ENCODE measurements at places on chromosomes 1 and 21. TPM values are rescaled to one million over a fixed set of nuclear protein-coding genes. Genes with fewer than 3 reads are reported as not detected.

The AMPD1 gene
- total RNA-seq: not detected

The SHCBP1L gene
- total RNA-seq: not detected

The MYBPH gene
- not detected for total RNA-seq

The ZC3H11A gene
- 81.1 TPM for total RNA-seq

The LYPD8 gene
- 0.84 TPM for total RNA-seq

The SERTAD4 gene
- 4.2 TPM for total RNA-seq

The FAM3B gene
- not detected for total RNA-seq

The SPRR2G gene
- not detected for total RNA-seq

The SOX13 gene
- 12.6 TPM for total RNA-seq

The TMEM82 gene
- not detected for total RNA-seq

The C21orf58 gene
- total RNA-seq: 11.2 TPM

The TNFSF4 gene
- total RNA-seq: 14.6 TPM

The COL8A2 gene
- total RNA-seq: 1.7 TPM

The CYP2J2 gene
- 3.2 TPM for total RNA-seq

The CRYAA gene
- not detected for total RNA-seq

The ELK4 gene
- total RNA-seq: 21.1 TPM

The BACE2 gene
- total RNA-seq: 229 TPM

The L1TD1 gene
- total RNA-seq: not detected

The PMVK gene
- total RNA-seq: 6.2 TPM

The CD5L gene
- not detected for total RNA-seq

The TARS2 gene
- 24.0 TPM for total RNA-seq

The MARCKSL1 gene
- total RNA-seq: 110 TPM

The RGS4 gene
- 80.4 TPM for total RNA-seq

The PIK3R3 gene
- total RNA-seq: 20.6 TPM

The ATAD3A gene
- total RNA-seq: 26.7 TPM

The LY9 gene
- not detected for total RNA-seq

The TRIM67 gene
- total RNA-seq: 0.20 TPM

The BLACAT1 gene
- 0.15 TPM for total RNA-seq

The INKA2 gene
- 2.9 TPM for total RNA-seq

The CYP4X1 gene
- total RNA-seq: not detected

The TNNI3K gene
- not detected for total RNA-seq

The NTRK1 gene
- not detected for total RNA-seq

The ELAPOR1 gene
- 0.84 TPM for total RNA-seq

The TENT5C gene
- total RNA-seq: 4.5 TPM

The MIER1 gene
- 20.2 TPM for total RNA-seq

The VAV3 gene
- total RNA-seq: 72.8 TPM

The ADAMTS1 gene
- 58.6 TPM for total RNA-seq

The BATF3 gene
- total RNA-seq: 3.3 TPM

The NR1I3 gene
- not detected for total RNA-seq

The AMY2A gene
- total RNA-seq: not detected

The AGMAT gene
- total RNA-seq: 2.6 TPM

The IRF6 gene
- 0.39 TPM for total RNA-seq

The MPZ gene
- 0.89 TPM for total RNA-seq

The MAP3K7CL gene
- 10.7 TPM for total RNA-seq

The JUN gene
- 49.3 TPM for total RNA-seq

The OR2L2 gene
- not detected for total RNA-seq

The RNF186 gene
- total RNA-seq: not detected

The CD1C gene
- total RNA-seq: not detected

The LRRC39 gene
- total RNA-seq: 0.20 TPM

The OR2T29 gene
- total RNA-seq: not detected

The RHEX gene
- not detected for total RNA-seq

The CFAP74 gene
- not detected for total RNA-seq

The F11R gene
- 46.8 TPM for total RNA-seq

The PRAMEF33 gene
- total RNA-seq: not detected

The COL11A1 gene
- total RNA-seq: 0.71 TPM
